ENCODE measurements at places on chromosomes 4 and X. TPM values are rescaled to one million over a fixed set of nuclear protein-coding genes. Genes with fewer than 3 reads are reported as not detected.

DNA sequence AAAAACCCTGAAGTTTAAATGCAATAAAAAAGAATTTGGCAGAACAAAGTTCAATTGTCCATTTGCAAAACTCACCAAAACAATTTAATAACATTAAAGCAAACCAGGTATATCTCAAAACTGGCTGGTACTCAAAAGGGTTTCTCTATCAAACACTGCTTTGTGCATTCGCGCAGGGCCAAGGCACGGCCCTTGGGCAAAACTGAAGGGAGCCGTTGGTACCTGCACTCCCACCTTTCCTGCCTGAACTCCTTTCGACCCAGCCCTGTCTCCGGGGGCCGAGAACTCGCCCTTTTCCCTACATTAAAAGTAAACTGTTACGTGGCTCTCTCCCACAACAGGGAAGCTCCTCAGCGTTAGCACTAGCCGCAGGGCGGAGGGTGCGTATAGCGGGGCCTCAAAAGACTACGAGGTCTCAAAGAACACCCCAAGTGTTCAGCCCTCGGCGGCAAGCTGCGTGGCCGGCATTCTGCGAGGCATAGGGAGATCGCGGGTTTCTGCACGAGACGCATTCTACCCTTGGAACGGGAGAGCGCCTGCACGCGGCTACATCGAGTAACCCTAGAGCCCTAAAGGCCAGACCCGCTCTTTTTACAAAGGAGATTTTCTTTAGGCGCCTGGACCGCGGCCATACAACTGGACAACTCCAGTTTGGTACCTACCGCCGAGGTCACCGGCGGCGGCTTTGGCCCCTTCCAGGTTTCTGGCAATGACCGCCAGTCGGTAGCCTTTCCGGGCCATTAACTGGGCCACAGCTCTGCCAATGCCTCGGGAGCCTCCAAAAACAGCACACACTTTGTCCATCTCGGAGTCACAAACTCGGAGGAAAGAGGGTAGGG is 550 bp downstream of the CBR4 start:
- DNase-seq = peak; percentile 62

Gene SLC6A14
- not detected for total RNA-seq

Gene TEX13D
- not detected for total RNA-seq

DNA sequence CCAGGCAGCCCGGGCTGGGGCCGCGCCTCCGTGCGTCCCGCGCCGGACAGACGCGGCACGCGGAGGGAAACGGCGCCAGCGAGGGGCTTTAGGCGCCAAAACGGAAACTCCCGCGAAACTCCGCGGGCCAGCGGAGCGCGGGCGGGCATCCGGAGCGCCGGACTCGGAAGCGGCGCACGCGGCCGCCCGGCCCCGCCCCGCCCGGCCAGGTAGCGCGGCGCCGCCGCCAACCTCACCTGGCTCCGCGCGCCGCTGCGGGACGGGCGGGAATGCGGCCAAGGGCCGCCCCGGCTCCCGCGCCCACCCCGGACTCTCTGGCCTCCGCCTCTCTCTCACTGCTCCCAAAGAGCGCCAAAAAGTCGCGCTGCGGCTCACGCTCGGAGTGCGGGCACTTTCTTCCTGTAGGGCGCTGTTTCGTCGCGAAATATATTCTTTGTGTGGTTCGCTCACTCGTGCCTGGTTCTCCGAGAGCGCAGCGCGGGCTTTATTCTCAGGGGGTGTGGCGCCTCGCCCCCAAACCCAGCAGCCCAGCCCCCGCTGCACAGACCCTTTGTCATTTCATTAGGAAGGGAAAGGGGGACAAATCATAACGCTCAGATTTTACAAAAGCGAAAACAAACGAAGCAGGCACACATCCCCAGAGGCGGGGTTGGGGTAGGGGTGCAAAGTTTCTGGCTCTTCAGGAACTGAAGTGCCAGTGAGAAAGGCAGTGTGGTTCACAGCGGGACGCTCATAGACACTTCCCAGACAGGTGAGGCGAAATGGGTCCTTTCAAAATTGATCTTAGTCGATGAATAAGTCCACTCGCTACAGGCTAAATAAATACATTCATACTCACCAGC is 961 bp upstream of the MBNL3 start:
- DNase-seq = peak; percentile 1

DNA sequence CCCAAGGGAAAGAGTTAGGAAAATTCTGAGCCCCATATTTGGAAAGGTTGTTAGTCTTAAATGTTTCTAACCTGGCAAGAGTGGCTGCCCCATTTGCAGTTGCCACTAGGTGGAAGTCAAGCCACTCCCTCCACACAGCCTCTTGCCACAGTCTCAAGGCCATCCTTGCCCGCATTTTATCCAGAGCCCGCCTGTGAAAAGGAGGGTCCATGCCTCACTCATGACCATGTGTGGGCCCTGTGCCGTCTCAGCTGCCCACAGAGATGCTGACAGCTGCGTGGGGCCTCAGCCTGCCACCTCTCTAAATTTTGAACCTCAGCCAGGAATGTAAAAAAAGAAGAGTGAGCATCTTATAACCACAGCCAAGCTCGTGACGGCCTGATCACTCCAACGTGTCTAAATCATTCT is 201.5 kb upstream of the FAM241A start:
- peak; percentile 46 for DNase-seq

GRCh38 chrX:39631276-39632229 is 466.2 kb downstream of the BCOR start:
- DNase-seq = peak; percentile 23

GRCh38 chrX:97294041-97294440 is 410.3 kb downstream of the RPA4 start:
- DNase-seq = no peak

- no peak for DNase-seq
Observed at GRCh38 chr4:180650273-180650672, 1592.9 kb upstream of the TENM3 start.

GRCh38 chr4:99921174-99921573 is 25.2 kb downstream of the DNAJB14 start:
- DNase-seq = no peak

GRCh38 chr4:78059524-78059889 is 2.4 kb downstream of the FRAS1 start:
- peak; percentile 68 for DNase-seq

GRCh38 chrX:40174001-40174853 is 76.5 kb upstream of the BCOR start:
- DNase-seq = no peak

Gene PLP1
- total RNA-seq = not detected

GRCh38 chr4:41132055-41132683 is 82.2 kb downstream of the APBB2 start:
- DNase-seq = peak; percentile 48

DNA sequence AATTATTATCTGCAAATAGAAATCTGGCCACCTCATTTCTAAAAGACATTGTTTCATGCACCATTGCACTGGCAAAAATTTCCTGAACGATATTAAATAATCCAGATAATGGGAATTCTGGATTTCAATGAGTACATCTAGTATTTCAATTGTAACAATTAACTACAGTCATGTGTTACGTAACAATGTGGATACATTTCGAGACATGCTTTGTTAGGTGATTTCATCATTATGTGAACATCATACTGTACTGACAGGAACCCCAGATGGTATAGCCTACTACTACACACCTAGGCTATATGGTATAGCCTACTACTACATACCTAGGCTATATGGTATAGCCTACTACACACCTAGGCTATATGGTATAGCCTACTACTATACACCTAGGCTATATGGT is 14.8 kb downstream of the LAMTOR3 start:
- DNase-seq = peak; percentile 38

DNA sequence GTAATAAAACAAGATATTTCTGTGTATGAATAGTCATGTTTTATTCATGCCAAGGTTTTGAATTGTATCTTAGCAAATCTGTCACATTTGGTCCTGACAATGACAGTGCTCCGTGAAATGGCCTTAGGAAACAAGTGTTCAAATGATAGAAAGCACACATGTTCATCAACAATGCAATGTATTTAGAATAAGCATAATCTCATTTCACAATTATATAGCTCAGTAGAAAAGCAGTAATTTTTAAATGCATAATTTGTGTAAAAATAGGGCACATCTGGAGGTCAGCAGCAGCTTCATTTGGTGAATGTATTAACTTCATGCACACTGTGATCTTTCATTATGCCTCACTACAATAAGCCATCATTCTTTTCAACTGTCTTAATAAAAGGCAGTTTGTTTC is 380.4 kb downstream of the GPM6A start:
- no peak for DNase-seq

Gene GPM6B
- 146 TPM for total RNA-seq

GRCh38 chr4:26076000-26076587 is 162.1 kb downstream of the SMIM20 start:
- peak; percentile 62 for DNase-seq

Gene HEPH
- total RNA-seq = 6.5 TPM

DNA sequence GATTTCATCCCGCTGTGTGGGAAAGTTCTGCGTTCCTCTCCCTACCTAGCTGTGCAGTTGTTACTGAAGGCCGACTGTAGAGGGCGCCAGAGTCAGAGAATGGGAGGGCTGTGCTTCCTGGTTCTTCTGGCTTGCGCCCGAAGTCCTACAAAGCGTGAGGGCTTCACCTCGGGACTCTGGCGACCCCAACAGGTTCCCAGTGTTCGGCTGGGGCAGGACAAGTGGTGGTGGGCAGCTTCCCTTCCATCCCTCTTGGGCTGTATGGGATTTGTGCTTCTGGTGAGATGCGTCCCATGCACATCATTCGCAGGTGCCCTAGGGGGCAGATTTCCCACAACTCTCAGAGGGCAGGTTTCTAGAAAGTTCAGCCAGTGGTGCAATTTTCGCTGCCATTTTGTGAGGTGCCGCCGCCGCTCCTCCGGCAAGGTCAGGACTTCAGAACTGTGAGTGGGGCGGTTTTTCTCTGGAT is 27.3 kb downstream of the CT45A1 start:
- DNase-seq = no peak

DNA sequence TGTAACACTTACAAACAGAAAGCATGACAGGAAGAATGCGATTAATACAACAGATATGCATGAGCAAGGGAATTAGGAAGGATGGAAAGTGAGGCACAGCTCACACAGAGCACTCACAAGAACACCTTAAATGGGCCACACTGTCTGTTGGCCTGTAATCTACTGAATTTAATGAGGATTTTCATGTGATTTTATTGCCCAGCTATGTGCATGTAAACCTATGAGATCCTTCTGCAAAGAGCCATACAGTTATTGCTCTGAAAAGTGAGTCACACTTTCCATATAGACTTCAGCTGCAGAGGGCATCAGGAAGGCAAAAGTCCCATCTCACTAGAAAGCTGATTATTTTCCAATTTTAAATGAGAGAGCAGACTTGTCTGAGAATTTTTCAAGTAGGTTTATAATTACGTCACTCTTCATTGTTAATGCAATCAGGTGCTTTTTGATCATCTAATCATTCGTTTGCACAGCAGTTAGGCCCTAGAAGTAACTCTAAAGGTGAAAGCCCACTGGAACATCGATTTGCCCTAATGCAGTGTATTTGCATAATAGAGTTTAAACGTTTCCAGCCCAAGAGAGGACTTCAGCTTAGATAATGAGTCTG is 832.7 kb upstream of the INTU start:
- DNase-seq = no peak

Gene CENPVL2
- total RNA-seq = not detected

Gene GUCY1A1
- not detected for total RNA-seq

GRCh38 chr4:111542056-111542455 is 603.2 kb upstream of the FAM241A start:
- DNase-seq = no peak

Gene TECRL
- not detected for total RNA-seq

DNA sequence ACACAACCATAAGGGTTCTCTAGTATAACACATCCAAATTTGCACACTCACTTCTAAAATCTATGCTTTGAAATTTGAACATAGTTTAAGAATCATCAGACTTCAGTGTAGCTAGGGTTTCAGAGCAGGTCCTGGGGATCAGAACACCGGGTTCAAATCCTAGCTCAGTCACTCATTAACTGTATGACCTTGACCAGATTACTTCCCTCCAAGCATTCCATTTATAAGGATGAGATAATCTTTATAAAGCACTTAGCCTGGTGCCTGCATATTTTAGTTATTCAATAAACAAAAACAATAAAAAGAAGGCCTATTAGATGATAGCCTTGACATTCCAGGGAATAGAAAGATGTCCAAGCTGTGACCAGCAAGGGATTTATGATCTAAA is 4.8 kb upstream of the STBD1 start:
- DNase-seq = no peak

DNA sequence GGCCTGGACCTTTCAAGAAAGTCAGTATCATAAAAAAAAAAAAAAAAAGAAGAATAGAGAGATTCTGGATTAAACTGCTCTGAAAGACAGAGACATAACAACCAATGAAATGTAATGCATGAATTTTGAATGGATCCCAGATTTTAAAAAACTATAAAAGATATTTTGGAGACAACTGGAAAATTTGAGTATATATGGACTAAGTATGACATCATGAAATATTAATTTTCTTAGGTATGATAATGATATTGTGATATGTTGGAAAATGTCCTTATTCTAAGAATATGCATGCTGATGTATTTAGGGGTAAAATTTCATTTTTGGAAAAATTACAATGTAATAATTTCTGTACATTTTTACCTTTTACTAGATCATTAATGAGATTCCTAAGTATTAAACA is 52.6 kb downstream of the TBC1D19 start:
- no peak for DNase-seq

DNA sequence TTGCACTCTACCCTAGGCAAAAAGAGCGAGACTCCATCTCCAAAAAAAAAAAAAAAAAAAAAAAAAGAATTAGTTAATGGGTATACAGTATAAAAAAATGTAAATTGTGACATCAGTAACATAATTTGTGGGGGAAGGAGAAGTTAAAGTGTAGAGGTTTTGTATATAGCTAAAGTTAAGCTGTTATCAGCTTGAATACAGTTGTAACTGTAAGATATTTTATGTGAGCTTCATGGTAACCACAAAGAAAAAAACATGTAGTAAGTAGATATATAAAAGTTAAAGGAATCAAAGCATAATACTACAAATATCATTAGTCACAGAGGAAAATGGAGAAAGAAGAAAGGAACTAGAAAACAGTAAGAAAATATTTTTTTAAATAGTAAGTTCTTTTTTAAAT is 53.2 kb upstream of the EPGN start:
- no peak for DNase-seq

- no peak for DNase-seq
Observed at GRCh38 chr4:25031077-25031621, 403 bp upstream of the LGI2 start.

Gene KLHL13
- total RNA-seq = 23.0 TPM

Gene TLR3
- 6.0 TPM for total RNA-seq

GRCh38 chrX:154096140-154097002 is 1.1 kb downstream of the MECP2 start:
- DNase-seq = peak; percentile 10

Gene RTL5
- 1.8 TPM for total RNA-seq

GRCh38 chrX:19956306-19956705 is 34.6 kb downstream of the BCLAF3 start:
- no peak for DNase-seq

Gene GAGE13
- total RNA-seq = not detected

Gene FGF2
- 17.3 TPM for total RNA-seq

Gene C4orf51
- total RNA-seq = not detected

- DNase-seq = peak; percentile 1
Observed at GRCh38 chr4:131054489-131055019, 1958.6 kb downstream of the C4orf33 start.

All from mammary epithelial cell (primary cell).